CD4-positive, alpha-beta memory T cell (primary cell): ENCODE measurements at places on chromosomes 4 and X. TPM values are rescaled to one million over a fixed set of nuclear protein-coding genes. Genes with fewer than 3 reads are reported as not detected.
A peak's percentile ranks its signal among the peaks of the same experiment; 100 is the strongest.

- no peak for DNase-seq
These were observed 12.2 kb downstream of the WDR1 start for GRCh38 chr4:10104211-10104990.

- DNase-seq: no peak
These were observed 130.3 kb downstream of the SCFD2 start for GRCh38 chr4:53235547-53235946.

DNA sequence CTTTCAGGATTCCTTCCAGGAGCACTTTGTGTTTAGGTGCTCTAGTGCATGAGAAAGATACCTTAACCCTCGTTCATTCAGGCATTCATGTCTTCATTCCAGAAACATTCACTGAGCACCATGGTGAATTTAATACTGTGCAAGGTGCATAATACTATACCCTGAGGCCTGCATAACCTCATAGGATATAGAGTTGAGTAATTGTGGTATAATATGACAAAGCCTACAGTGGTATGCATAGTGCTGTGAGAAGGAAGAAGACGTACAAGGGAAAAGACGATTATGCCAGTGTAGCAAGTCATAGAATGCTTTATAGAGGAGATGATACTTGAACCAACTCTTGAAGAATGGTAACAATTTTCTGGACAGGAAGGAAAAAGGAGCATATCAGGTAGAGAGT lies 34.3 kb downstream of the MTM1 start:
- no peak for DNase-seq

- no peak for DNase-seq
These were observed 7.4 kb upstream of the TBC1D25 start for GRCh38 chrX:48532161-48532560.

GRCh38 chr4:26459054-26459755 lies 31.1 kb downstream of the CCKAR start:
- peak; percentile 34 for DNase-seq

- no peak for DNase-seq
These were observed 880.1 kb upstream of the INTU start for GRCh38 chr4:126752702-126753101.

MAGEC3 gene
- total RNA-seq: not detected

GRCh38 chrX:132488819-132489577 lies at the start of gene MBNL3:
TSS of gene MBNL3 (minus strand) at chrX:132489038. CDS start at chrX:132439611, 49,427 bp downstream.
- DNase-seq: peak; percentile 73

DNA sequence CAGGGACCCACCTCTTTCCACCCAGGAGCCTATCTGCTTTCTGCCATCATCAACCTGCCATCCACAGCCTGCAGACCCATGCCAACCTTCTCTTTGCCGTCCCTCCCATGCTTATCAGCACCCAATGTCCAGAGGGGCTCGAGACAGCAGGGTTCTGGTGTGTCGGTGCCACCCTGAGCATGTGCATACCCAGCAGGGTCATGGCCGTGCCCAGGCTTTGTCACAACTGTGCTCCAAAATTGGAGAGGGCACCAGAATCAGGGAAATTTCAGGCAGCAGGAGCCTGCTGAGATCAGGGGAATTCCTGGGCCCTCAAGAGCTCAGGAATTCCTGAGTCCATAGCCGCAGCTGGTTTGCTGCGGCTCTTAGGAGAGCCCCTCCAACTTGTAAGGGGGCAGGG lies 330.6 kb downstream of the CCSER1 start:
- no peak for DNase-seq

DNA sequence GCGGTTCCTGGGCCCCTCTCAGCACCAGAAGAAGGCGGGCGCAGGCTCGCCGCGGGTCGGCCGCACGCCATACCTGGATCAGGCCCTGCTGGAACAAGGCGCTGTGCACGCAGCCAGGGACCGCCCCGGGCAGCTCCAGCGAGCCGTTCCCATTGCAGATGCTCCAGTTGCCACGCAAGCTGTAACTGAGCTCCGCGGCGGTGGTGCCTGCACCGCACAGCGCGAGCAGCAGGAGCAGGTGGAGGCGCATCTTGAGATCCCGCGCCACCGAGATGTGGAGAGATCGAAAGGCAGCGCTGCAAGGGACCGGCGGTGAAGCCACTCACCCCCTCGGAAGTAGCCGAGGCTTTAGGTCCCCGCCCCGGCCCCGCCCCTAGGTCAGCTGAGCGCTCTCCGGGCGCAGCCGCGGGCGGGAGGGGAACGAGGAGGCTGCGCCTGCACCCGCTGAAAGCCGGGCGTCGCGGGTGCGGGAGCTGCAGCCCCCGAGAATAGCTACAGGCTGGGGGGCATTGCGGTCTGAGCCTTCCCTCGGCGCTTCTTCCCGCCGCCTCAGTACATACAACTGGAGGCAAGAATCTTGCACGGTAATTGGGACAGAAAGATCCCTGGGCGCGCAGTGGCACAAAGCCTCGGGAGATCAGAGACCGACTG lies at the start of gene MANBA:
Gene MANBA (minus strand): TSS at position 324 of the 651 bp plus-strand sequence. CDS start 74 bp downstream, at position 250.
- DNase-seq: peak; percentile 79

GRCh38 chrX:75786290-75786689 lies 1.2 kb upstream of the MAGEE2 start:
- DNase-seq: no peak
